Neural crest cell (in vitro differentiated cells): ENCODE measurements at places on chromosomes 5 and 9. TPM values are rescaled to one million over a fixed set of nuclear protein-coding genes. Genes with fewer than 3 reads are reported as not detected.
A peak's percentile ranks its signal among the peaks of the same experiment; 100 is the strongest.

GRCh38 chr9:279674-280073 is 65.0 kb downstream of the DOCK8 start:
- no peak for DNase-seq

CCDC171 gene
- 6.1 and 7.2 TPM in 2 replicates for total RNA-seq

NR5A1 gene
- 0.35 and 0.50 TPM in 2 replicates for total RNA-seq

DNA sequence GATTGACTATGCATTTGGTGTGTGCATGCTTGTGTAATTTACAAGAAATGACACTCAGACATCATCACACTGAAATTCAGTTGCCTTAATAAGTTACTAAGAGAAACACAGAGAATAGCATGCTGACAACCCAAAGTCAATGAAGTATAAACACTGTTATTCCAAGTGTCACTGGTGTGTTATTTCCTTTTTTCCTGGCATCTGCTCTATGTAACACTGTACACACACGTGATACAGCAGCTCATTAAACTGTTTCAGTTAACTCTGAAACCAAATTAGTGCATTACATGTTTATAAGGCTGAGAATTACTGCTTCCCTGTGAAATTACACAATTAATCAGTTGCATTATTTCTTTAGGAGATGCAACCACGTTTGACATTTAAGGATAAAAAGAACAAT is 252.7 kb downstream of the EFNA5 start:
- no peak for DNase-seq

DNA sequence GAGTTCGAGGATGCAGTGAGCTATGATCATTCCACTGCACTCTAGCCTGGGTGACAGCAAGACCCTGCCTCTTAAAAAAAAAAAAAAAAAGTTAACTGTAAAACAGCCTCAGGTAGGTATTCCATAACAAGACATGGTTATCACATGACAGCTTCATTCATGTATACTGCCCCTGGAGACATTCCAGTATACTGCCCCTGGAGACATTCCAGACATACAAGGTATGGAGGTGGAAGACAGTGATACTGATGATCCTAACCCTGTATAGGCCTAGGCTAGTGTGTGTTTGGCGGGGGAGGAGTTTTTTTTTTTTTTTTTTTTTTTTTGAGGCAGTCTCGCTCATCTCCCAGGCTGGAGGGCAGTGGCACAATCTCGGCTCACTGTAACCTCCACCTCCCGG is 105.5 kb downstream of the RICTOR start:
- DNase-seq, result no peak

MEGF10 gene
- 90.2 and 96.1 TPM in 2 replicates for total RNA-seq

DNA sequence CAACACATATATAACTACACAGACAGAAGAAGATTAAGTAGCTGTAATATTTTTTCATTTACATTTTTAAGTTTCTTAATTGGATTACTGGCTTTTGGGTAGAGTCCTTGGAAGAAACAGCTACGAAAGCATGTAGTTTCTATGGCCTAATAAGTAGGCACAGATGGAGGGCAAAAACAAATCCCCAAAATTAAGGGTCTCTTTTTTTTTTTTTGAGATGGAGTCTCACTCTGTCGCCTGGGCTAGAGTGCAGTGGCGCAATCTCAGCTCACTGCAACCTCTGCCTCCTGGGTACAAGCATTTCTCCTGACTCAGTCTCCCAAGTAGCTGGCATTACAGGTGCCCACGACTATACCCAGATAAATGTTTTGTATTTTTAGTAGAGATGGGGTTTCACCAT is 27.1 kb upstream of the MTMR12 start:
- DNase-seq, result no peak

- no peak for DNase-seq
These were observed 97.8 kb downstream of the TSSK1B start for GRCh38 chr5:113336975-113337374.

GRCh38 chr9:19290103-19290502 is 59.6 kb downstream of the DENND4C start:
- no peak for DNase-seq

SLC45A2 gene
- total RNA-seq, result 0.36 and 1.3 TPM in 2 replicates

DNA sequence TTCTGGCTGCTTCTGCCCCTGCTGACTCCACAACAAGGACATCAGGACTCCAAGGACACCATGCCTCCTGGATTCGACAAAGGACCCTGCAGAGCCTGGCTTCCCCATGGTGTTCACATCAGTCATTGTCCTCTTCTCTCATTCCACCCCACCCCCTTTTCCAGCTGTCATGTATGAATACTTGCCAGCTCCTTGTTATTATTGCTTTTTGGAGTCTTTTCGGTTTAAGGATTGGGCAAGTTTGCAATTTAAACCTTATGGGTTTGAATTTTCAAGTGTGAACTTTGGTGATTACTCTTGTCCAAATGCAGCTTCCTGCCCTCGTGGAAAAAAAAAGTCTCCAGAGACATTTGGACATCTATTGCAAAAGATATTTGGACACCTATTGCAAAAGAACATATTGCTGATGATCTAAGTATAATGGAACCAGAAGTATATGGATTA is 14.2 kb upstream of the LVRN start:
- DNase-seq, result no peak

- DNase-seq, result peak; percentile 59
These were observed 28.1 kb downstream of the NTRK2 start for GRCh38 chr9:84697509-84698114.

- no peak for DNase-seq
These were observed 2.7 kb upstream of the RAPGEF6 start for GRCh38 chr5:131637694-131638093.

DNA sequence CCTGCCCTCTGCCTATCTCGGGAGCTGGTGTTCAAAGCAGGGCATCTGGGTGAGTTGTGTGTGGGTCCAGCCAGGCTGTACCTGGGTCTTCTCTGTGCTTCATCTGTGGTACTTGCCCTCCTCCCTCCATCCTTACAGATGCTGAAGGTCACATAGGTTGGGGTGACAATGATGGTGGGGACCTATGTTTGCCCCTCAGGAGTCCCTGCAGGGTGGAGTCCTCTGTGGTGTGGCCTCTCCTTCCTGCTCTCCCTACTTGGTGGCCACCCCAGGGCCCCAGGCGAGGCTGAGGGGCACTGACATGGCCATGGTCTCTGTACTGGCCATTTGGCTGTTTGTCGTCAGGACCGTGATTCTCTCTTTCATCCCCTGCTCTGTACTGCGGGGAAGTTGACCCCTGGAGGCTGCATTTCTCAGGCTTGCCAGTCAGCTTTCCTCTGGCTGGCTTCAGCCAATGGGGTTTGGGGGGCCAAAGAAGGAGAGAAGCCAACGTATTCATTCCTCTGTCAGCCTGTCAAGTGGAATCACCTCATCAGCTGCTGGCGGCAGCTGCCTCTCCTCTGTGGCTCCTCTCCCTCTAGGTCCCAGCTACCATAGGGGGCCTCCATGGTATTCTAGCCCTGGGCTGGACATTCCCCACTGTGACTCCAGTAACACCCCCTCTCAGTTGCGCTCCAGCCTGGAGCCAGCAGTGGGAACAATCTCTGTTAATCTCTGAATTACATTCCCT is 4.6 kb downstream of the DCANP1 start:
- no peak for DNase-seq

DNA sequence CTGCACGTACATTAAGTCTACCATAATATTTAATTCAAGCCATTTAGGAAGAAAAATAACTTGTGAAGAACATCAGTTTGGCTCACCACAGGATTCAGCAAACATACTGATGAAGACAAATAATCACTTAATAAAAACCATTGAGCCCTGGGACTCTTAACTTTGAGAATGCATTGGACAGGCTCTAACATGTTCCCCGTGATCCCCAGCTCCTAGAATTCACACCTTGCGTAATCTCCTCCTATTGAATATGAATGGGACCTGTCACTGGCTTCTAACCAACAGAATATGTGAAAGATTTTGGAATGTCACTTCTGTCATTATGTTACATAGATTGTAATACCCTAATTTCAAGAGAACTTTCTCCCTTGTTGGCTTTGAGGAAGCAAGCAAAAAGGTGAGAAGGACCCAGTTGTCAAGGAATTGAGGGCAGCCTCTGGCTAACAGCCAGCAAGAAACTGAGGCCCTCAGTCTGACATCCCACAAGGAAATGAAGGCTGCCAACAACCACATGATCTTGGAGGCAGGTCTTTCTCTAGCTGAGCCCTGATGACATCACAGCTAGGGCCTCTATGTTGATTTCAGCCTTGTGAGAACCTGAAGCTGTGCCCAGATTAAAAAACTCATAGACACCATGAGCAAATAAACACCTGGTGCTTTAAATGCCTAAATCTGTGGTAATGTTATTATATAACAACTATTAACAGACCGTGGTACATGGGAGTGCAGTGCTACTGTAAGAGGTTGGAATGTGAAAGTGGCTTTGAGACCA is 433.2 kb downstream of the SEMA5A start:
- DNase-seq, result no peak

DNA sequence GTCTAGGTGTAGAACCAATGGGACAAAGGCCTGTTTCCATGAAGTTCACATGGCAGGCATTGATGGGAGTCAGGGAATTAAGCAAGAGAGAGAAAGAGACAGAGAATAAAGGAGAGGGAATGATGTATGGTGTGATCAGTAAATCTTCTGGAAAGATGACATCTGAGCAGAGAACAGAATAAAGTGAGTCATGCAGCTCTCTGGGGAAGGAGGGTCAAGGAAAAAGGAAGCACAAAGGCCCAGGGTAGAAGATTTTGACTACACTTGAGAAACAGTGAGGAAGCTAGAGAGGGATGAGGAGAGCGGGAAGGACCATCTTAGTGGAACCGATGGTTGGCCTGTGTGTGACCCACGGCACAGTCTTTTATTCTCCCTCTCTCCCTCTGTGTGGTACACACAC is 425.9 kb downstream of the SPOCK1 start:
- DNase-seq, result no peak

DNA sequence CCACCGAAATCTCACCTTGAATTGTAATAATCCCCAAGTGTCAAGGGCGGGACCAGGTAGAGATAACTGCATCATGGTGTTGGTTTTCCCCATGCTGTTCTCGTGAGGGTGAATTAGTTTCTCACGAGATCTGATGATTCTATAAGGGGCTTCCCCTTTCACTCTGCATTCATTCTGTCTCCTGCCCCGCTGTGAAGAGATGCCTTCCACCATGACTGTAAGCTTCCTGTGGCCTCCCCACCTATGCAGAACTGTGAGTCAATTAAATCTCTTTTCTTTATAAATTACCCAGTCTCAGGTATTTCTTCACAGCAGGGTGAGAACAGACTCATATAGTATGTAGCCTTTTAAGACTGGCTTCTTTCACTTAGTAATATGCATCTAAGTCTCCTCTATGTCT is 128.1 kb upstream of the NR5A1 start:
- DNase-seq, result no peak

- DNase-seq, result no peak
These were observed 55.3 kb downstream of the MAPKAP1 start for GRCh38 chr9:125651576-125652232.

GRCh38 chr5:167982-168660 is 23.2 kb upstream of the LRRC14B start:
- DNase-seq, result no peak

LPAR1 gene
- total RNA-seq, result 10.2 and 11.3 TPM in 2 replicates

KLF4 gene
- not detected in 2 replicates for total RNA-seq

THBS4 gene
- 6.9 and 10.0 TPM in 2 replicates for total RNA-seq

GRCh38 chr9:110997847-110998246 is 40.4 kb downstream of the LPAR1 start:
- DNase-seq, result no peak

GRCh38 chr9:110307191-110307590 is 30.5 kb downstream of the TXNDC8 start:
- DNase-seq, result no peak

GRCh38 chr5:72130351-72130761 is 23.1 kb downstream of the MAP1B start:
- DNase-seq, result no peak

DNA sequence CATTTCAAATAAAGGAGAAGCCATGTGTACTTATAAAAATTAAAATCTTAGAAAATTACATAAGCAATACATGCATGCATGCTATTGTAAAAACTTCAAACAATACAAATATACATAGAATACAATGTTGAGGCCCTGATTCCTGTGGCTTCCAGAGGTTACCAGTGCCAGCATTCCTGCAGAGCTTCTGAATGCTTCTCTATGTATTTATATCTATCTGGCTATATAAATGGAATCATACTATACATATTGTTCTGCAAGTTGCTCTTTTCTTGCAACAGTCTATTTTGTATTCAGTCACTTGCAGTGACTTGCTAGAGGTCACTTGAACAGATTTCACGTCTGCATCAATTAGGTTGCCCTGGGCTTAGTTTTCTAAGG is 3.2 kb upstream of the IL12B start:
- no peak for DNase-seq

DNA sequence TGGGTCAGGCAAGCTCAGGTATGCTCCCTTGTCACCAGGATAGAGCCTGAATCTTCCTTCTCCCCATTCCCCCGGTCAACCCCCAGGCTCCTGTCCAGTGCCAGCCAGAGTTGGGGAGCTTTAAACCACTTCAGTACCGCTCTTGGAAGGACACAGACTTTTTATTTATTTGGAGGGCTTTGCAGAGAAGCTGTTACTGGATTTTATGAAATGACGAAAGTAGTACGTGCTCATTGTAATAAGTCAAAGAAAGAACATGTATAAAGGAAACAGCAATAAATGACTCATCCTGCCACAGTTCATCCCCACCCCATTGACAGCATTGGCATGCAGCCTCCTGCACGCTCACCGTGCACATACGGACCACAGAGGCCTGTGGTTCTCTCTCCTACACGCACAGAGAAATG is 230.3 kb downstream of the AUH start:
- DNase-seq, result no peak

DNA sequence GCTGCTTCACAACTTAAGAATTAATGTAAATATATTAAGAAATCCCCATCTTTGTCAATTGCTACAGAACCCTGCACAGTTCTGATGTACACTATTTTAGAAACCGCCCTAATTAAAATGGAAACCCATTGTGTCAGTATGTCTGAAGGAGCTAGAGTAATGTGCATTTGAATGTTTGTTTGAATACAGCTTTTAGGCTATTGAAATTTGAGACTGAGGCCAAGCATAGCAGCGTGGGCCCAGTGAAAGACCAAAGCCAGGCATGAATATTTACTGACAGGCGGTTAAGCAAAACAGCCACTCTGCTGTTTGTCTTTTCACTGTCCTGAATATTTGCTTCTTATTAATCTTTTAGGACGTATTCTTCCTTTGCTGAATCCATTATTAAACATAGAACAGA is 252.3 kb downstream of the IZUMO3 start:
- DNase-seq, result no peak

DDX31 gene
- 20.9 and 24.3 TPM in 2 replicates for total RNA-seq

OGN gene
- total RNA-seq, result not detected in 2 replicates

GRCh38 chr5:40442346-40442745 is 237.4 kb upstream of the PTGER4 start:
- no peak for DNase-seq

GRCh38 chr9:34574571-34574970 is 15.0 kb downstream of the CNTFR start:
- DNase-seq, result no peak

SVEP1 gene
- total RNA-seq, result 1.3 and 1.5 TPM in 2 replicates

FOXD4L4 gene
- total RNA-seq, result 0.16 and 0.26 TPM in 2 replicates

DNA sequence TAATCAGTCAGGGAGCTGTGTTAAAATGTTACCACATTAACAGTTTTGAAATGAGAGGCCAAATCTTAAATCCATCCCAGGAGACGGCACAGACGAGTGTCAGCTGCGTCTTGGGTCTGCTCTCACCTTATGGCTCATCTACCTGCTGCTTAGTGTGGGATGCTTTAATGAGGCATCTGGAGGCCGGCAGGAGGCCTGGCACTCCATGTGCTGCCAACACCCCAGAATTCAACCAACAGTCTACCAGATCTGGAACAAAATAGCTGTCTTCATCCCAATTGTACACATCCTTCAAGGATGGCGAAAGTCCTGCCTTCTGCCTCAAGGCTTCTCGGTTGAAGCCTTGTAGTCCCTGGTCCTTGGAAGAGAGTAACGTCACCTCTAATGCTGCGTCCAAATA is 12.0 kb downstream of the PRKACG start:
- DNase-seq, result no peak
